Sigmoid colon (tissue), 7 donors: ENCODE measurements at places on chromosomes 2 and 18. TPM values are rescaled to one million over a fixed set of nuclear protein-coding genes. Genes with fewer than 3 reads are reported as not detected.
A peak's percentile ranks its signal among the peaks of the same experiment; 100 is the strongest.

GRCh38 chr2:28407976-28408690 lies 15.5 kb downstream of the FOSL2 start:
- peak; percentile 46 for DNase-seq

BOLL gene
- total RNA-seq = not detected

HOXD9 gene
- 10.6 TPM for total RNA-seq

ALPI gene
- total RNA-seq = not detected

GRCh38 chr18:23037646-23038045 lies 97.6 kb upstream of the CABLES1 start:
- no peak for DNase-seq

SNED1 gene
- 8.3 TPM for total RNA-seq

GRCh38 chr2:46960618-46961017 lies 45.0 kb upstream of the MCFD2 start:
- no peak for DNase-seq

GRCh38 chr18:31702449-31702848 lies 18.1 kb upstream of the B4GALT6 start:
- DNase-seq = no peak

CCDC68 gene
- 4.3 TPM for total RNA-seq

GRCh38 chr2:134532537-134532936 lies 186.3 kb downstream of the TMEM163 start:
- no peak for DNase-seq

- no peak for DNase-seq
Observed at GRCh38 chr2:159136391-159136790, 150.1 kb downstream of the WDSUB1 start.

DNA sequence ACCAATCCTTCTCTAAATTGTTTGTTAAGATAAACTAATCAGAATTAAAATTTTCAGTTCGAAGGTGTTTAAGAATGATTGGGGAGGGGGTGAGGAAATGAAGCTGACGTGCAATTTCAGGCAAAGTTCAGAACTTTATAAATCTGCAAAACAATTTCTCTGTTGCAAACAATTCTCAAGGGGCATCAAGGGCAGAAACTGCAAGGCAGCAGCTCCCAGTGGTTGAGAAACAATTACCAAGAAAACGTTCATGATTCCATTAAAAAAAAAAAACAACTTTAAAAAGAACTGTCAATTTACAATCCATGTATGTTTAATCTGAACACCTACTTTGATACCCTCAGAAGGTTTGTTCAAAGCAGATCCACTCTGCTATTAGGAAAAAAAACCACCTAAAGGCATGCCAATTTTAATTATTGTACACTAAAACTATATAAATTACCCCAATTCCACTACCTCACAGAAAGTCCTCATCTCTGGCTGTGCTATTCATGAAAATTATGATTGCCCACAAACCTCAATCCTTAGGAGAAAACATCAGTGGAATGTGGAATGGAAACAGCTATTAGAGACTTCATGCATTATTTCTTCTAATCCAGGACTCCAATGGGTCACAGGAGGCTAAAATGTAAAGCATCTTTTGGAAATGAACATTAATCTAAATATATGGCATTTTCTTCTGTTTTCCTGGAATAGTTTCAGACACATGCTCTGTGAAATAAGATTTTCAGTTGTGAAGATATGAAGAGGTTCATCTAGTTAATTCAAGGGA lies 119.9 kb upstream of the ACVR1C start:
- no peak for DNase-seq

TMEM37 gene
- 1.1 TPM for total RNA-seq

PDE1A gene
- 17.2 TPM for total RNA-seq

- no peak for DNase-seq
Observed at GRCh38 chr2:128682729-128683284, 364.1 kb upstream of the HS6ST1 start.
